ENCODE measurements at places on chromosomes 3 and 15.

GRCh38 chr3:168977716-168978374 is 685.7 kb downstream of the MECOM start:
- no peak for DNase-seq

- peak; percentile 99 for DNase-seq
Measured at GRCh38 chr3:99895703-99896441, 78.2 kb downstream of the CMSS1 start.

DNA sequence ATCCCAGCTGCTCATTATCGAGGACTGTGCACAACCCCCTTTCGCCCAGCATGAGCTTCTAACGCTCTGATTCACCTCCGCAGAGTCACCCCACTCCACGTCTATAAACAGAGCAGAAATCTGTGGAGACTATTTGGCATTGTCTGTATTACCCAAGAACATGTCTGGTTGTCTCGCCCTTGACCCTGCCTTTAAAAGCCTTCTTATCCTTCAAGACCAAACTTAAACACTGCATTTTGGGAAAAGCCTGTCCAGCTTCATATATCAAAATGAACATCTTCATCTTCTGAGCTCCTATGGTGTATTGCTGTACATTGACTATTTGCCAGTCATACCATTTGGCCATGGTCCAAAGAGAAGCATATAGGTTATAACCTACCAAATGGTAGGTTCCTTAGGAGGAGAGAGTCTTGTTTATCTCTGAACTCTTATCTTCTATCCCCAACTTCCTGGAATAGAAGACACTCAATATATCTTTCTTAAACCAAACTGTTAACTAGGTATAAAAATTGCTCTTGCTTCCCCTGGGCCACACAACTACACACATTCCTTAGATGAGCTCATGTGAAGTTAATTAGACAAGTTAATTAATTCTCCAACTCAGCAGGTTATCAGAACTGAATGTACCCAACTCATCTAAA is 90.1 kb downstream of the FBN1 start:
- peak; percentile 93 for DNase-seq

DNA sequence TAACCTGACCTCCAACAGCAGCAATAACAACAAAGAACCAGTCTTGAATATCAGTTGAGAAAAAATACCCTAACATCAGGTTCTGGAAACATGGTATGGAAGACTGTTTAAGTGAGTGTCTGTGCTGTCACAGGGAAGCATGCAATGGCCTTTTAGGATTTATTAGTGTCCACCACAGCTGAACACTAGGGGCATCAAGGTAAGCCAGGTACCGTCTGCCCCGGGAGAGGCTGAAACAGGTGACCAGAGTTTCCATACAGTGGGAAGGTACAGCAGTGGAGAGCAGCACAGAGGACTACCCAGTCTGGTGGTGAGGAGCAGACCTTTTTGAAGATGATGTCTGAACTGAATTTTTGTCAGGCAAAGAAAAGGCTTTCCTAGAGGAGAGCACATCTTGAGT is 18.4 kb downstream of the ZDHHC23 start:
- no peak for DNase-seq

GRCh38 chr3:188231456-188231855 is 77.5 kb downstream of the LPP start:
- DNase-seq: no peak

- DNase-seq: no peak
Measured at GRCh38 chr15:62925875-62926274, 116.7 kb upstream of the TPM1 start.

DNA sequence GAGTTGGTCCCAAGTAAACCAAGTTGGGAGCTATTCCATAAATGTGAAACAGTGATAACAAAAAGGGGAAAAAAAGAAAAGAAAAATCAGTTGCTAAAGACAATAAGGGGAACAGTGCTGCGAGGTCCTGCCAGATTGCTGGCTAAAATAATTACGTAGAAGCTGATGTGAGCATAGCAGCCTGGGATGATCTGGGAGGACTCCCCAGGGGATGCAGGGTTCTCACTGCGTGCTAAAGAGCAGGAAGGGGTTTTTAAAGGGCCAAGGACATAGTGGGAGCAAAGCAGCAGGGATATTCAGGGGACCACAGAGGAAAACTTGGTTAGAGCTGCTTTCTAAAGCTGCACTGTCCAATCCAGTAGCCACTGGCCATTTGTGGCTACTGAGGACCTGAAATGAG is 133.0 kb upstream of the UMPS start:
- DNase-seq: no peak

DNA sequence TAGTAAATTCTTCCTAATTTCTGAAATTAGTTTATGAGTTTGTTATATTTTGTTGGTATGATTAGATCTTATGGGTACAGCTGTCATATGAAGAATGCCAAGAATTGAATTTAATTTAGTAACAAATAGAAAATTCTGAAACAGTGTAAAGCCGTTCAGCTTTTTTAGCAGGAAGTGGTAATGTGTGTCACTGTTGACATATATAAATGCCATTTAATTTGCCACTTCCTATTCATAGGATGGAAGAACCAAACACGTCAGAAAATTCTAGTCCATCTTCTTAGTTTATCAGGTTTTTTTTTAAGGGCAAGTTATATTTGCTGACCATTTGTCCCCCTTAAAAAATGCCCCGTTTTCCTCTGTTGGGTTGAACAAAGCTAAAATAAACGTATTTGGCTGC is 43.0 kb downstream of the RAB8B start:
- no peak for DNase-seq

- DNase-seq: peak; percentile 96
Measured at GRCh38 chr3:190385731-190386688, 2.0 kb upstream of the CLDN16 start.

DNA sequence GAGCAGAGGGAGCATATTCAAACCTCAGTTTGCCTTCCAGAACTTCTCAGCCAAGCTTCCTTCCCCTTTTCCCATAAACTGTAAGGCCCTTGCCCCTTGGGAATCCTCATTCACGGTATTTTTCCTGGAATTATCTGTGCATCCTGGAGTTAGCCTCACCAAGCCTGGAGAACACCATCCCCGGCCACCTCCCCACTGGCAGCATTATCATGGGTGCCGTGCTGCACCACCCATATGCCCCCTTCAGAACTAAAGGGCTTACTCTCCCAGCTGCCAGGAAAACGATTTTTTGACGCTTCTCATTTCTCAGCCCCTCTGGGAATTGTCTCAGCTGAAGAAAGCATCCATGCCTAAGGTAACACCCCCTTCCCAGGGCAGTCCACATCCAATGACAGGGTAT is 20.9 kb upstream of the TBC1D21 start:
- no peak for DNase-seq

DNA sequence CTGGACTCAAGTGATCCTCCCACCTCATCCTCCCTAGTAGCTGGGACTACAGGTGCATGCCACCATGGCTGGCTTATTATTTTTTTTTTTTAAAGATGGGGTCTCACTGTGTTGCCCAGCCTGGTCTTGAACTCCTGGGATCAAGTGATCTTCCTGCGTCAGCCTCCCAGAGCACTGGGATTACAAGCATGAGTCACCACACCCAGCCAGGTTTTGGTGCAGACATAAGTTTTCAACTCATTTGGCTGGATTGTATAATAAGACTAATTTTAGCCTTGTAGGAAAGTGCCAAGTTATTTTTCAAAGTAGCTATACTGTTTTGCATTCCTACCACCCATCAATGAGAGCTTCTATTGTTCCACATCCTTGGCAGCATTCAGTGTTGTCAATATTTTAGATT is 32.1 kb downstream of the BUB1B start:
- DNase-seq: peak; percentile 40

GRCh38 chr3:170761103-170761502 is 108.9 kb downstream of the RPL22L1 start:
- no peak for DNase-seq

GRCh38 chr3:101898752-101899169 is 49.4 kb downstream of the NFKBIZ start:
- DNase-seq: no peak

- DNase-seq: no peak
Measured at GRCh38 chr3:7423036-7423435, 562.1 kb downstream of the GRM7 start.

GRCh38 chr3:129077222-129077621 is 16.6 kb downstream of the GP9 start:
- no peak for DNase-seq
